ENCODE measurements at places on chromosomes 12 and 14. TPM values are rescaled to one million over a fixed set of nuclear protein-coding genes. Genes with fewer than 3 reads are reported as not detected.

RD3L gene
- not detected for total RNA-seq

LRRK2 gene
- total RNA-seq, result 5.9 TPM

TCTN1 gene
- total RNA-seq, result 24.9 TPM

MYO1H gene
- total RNA-seq, result not detected

INSM2 gene
- not detected for total RNA-seq

ZDHHC22 gene
- total RNA-seq, result 0.09 TPM

Measured in muscle of leg (tissue), 16 donors.